Psoas muscle (tissue), 8 donors: ENCODE measurements at places on chromosomes 3 and 15. TPM values are rescaled to one million over a fixed set of nuclear protein-coding genes. Genes with fewer than 3 reads are reported as not detected.

DNA sequence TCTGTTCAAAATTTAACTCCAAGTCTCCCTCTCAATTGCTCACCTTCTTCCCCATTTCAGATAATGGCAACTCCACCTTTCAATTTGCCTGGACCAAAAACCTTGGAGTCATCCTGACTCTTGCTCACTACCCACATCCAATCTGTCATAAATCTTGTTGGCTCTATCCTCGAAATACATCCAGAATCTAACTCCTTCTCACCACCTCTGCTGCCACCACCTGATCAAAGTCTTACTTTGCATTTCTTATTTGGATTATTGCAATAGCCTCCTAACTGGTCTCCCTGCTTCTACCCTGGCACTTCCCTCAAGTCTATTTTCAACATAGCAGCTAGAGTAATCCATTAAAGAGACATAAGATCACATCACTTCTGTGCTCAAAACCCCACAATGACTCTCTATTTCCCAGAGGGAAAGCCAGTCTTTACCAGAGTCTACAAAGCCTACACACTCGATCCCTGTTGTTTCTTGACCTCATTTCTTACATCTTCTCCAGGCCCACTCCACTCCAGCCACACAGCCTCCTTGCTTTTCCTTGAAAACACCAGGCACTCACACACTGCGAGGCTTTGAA lies 86.6 kb downstream of the GPR156 start:
- no peak for DNase-seq

The C3orf18 gene
- 26.3 TPM for polyA plus RNA-seq

- no peak for DNase-seq
These were observed 107.6 kb downstream of the PIK3CB start for GRCh38 chr3:138726946-138727730.

The CPNE9 gene
- not detected for polyA plus RNA-seq

GRCh38 chr3:103181160-103181559 lies 746.3 kb downstream of the ZPLD1 start:
- DNase-seq, result no peak

DNA sequence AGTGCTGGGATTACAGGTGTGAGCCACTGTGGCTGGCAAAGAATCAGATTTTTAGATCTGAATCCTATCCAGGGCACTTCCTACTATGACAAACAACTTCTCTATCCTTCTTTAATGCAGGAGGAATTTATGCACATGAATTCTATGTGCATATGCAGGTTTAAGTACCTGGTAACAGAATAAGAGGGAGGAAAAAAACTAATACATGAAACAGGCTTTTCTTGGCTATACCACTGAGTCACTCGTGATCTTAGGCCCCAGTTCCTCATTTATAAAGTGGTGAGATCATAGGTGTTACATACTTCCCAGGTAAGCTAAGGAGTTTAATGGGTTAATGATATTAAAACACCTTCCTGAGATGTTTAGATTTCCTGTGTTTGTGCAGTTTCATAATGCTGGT lies 108.2 kb downstream of the TP63 start:
- DNase-seq, result no peak

- no peak for DNase-seq
These were observed 331.3 kb upstream of the RBMS3 start for GRCh38 chr3:28949580-28949979.

The TNFAIP8L3 gene
- 0.77 TPM for polyA plus RNA-seq

The RAB6B gene
- polyA plus RNA-seq, result 1.3 TPM

- no peak for DNase-seq
These were observed 102.9 kb downstream of the SHQ1 start for GRCh38 chr3:72745146-72745999.

The WDR93 gene
- not detected for polyA plus RNA-seq

- DNase-seq, result no peak
These were observed 35.8 kb downstream of the ANAPC13 start for GRCh38 chr3:134449951-134450350.
